ENCODE measurements at places on chromosomes 12 and 14.

- no peak for DNase-seq
These were observed 46.2 kb upstream of the CCDC91 start for GRCh38 chr12:28144059-28144458.

DNA sequence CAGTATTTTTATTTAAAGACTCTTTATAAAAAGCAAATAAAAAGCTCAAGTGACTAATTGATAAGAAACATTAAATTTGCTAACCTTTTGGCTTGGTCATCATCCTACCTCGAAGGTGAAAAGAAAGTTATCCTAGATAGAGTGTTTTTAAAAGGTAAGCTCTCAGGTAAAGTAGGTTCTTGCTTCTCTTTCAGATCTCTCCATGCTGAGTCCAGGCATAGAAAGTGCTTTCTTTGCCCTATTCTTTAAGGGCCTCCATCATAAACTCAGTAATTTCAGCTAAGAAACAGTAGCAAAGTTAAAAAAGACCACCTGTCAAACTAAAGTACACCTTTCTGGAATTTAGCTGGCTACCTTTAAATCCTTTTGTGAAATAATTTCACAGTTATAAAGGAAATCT lies 20.6 kb upstream of the ANHX start:
- DNase-seq, result no peak

- DNase-seq, result no peak
These were observed 30.9 kb downstream of the CCNK start for GRCh38 chr14:99512110-99512449.

DNA sequence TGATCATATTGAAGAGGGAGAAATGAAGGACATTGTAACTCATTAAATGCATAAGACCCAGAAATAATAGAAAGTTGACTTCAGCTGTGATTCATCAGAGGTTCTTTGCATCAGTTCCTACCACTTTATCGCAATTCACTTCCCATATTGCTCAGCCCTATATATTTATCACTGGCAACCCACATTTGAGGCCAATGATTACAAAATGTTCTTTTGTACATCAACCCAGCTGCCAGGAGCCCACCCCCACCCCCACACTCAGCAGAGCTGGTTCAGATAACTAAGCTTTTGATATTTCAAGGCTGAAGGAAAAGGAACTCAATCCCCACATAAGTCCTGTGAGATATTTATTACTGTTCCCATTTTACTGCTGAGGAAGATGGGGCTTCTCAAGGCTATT lies 51.2 kb upstream of the TMPO start:
- DNase-seq, result no peak

GRCh38 chr14:64209444-64210131 lies 84.6 kb downstream of the ESR2 start:
- no peak for DNase-seq

GRCh38 chr12:92336641-92337040 lies 191.0 kb upstream of the BTG1 start:
- DNase-seq, result no peak

GRCh38 chr14:21440859-21441258 lies 15.1 kb downstream of the CHD8 start:
- DNase-seq, result no peak

DNA sequence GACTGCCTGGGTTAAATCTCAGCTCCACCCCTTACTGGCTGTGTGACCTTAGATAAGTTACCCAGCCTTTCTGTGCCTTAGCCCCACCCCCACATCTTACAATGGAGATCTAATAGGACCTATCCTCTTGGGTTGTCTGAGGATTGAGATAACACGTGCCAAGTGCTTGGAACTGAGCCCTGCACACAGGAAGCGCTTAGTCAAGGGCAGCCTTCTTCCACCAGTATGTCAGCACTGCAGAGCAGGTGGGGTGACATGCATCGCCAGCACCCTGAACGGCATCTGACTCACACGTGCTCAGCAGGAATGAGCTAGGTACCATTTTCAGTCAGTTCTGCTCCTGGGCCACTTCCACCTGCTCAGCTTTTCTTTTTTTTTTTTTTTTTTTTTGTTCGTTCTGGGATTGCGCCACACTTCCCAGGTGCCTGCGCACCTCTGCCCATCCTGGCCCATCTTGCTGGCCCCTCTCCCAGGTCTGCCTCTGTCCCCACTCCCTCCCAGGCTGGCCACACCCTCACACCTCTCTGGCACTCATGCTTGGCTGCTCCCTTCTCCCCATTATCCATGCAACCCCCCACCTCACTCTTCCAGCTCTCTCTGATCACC lies 19.6 kb downstream of the LGMN start:
- DNase-seq, result no peak

- DNase-seq, result no peak
These were observed 17.3 kb upstream of the YAF2 start for GRCh38 chr12:42255221-42255865.

- DNase-seq, result no peak
These were observed 197.9 kb upstream of the ALG10B start for GRCh38 chr12:38118632-38119031.

GRCh38 chr12:131323879-131324278 lies 370.2 kb downstream of the ADGRD1 start:
- DNase-seq, result no peak

DNA sequence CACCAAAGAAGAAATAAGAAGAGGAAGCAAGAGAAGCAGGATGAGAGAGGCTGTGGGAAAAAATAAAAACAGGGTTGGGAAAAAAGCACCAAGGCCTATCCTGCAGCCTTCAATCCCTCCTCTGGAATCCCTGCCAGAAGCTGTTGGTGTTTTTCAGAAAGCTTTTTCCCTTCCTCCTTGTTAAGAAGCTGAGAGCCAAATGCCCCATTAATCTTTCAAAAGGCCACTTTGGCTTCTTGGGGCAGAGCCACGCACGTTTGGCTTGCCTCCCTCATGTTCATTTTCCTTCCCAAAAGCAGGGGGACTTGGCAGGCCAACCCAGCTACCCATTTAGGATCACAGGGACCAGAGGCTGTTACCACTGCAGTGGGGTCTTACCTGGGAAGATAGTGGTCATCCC lies 365.3 kb downstream of the NUAK1 start:
- no peak for DNase-seq

DNA sequence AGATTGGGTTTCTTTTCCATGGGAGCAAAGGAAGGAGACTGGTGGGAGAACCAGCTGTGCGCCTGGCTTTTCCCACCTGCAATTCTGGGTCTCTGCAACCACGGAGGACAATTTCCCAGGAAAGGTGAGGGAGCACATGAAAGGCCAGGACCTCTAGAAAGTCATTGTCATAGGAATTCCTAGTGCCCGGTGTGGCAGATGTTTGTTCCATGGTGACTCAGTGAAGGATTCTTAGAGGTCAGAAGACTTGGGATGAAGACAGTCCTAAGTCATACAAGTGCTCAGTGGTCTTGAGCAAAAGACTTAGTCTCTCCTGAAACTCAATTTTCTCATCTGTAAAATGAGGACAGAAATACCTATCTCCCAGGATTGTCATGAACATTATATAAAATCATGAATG lies 51.3 kb downstream of the KCNA5 start:
- no peak for DNase-seq

- DNase-seq, result no peak
These were observed 109.8 kb upstream of the BCAT1 start for GRCh38 chr12:25058658-25059058.

DNA sequence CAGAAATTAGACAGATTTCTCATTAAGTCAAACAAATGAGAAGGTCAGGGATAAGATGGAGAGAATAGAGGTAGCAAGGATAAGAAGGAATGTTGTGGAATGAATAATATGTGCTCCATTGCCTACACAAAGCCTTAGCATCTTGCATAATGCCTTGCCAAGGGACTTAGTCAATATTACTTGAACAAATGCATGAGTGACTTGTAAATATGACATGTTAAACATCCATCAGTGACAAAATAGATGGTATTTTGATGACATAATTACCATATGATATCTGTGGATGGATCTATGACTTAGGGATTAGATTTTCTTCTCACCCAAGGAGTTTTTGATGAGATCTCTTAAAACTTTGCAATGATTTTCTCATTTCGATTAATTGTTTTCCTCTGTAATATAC lies 194.1 kb upstream of the RASSF8 start:
- DNase-seq, result no peak

DNA sequence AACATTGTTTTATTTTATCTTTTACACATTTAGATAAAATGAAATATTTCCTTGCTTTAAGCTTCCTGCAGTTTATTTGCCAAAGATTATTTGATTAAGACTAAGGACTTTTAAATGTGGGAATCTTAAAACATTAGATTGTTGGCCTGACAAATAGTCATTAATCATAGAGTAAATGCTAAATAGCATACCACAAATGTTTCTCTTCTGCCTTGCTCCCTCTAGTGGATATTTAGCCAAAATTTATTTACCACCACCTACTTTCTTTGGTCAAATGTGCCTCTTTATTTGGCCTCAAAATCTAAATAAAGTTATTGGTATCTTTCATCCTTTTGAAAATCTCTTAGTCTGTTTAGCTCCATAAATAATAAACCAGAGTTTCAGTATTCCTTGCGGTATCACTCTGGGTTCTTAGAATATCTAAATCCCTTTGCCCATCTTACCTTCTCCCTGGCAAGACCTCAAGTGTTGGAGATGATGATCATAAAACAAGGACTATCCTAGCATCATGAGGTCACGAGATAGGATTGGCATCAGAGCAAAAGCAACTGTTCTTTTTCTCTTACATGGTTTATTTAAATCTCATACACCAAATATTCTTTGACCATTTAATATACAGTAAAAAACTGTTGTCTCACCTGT lies 150.6 kb upstream of the AEBP2 start:
- no peak for DNase-seq

- no peak for DNase-seq
These were observed 54.9 kb downstream of the VWF start for GRCh38 chr12:6069437-6070093.

- DNase-seq, result no peak
These were observed 123.2 kb downstream of the LMO3 start for GRCh38 chr12:16482726-16483125.

DNA sequence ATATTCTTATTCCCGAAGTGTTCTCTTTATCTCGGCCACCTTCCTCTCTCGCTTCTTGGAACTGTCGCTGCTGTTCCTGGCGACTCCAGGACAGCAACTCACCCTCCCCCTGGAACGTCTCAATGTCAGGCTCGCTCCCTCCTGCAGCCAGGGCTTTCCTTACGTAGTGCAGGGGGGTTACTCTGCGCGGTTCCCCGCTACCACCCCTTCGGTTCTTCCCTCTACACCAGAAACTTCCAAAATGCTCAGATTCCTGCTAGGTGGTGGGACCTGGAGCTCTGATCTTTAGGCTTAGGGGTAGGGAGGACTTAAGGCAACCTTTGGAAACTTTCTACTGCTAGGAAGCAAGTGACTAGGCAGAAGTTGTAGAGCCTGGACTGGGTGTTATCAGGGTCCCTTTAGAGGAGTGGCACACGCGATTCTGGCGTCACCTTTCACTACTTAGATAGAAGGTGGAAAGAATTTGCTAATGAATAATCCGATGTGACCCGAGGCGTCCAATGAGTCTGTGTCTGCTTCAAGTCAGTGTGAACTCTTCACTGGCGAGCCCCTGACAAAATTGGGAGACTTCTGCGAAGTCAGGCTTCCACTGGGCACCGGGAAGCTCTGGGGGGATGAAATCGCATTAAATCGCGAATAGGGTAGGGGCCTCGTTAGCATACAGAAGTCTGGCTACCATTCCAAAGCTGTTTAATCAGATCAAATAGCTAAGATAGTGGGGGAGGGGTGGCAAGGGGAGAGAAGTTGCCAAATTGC lies 900 bp upstream of the DPF3 start:
- no peak for DNase-seq

DNA sequence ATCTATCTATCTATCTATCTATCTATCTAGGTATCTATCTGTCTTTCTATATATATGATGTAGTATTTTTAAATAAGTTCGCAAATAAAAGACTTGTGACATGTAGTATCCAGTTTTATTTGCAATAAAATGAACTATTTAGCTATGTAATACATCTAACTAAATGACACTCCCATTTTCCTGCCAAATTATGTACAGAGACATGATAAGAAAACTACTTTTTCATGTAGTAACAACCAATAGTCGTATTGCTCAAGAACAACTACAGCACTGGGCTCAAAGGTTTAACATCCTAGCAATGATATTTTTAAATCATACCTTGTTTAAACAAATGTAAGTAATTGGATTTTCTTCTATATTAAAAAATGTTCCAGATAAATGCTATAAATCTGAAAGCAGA lies 55.5 kb upstream of the FLRT2 start:
- DNase-seq, result no peak

DNA sequence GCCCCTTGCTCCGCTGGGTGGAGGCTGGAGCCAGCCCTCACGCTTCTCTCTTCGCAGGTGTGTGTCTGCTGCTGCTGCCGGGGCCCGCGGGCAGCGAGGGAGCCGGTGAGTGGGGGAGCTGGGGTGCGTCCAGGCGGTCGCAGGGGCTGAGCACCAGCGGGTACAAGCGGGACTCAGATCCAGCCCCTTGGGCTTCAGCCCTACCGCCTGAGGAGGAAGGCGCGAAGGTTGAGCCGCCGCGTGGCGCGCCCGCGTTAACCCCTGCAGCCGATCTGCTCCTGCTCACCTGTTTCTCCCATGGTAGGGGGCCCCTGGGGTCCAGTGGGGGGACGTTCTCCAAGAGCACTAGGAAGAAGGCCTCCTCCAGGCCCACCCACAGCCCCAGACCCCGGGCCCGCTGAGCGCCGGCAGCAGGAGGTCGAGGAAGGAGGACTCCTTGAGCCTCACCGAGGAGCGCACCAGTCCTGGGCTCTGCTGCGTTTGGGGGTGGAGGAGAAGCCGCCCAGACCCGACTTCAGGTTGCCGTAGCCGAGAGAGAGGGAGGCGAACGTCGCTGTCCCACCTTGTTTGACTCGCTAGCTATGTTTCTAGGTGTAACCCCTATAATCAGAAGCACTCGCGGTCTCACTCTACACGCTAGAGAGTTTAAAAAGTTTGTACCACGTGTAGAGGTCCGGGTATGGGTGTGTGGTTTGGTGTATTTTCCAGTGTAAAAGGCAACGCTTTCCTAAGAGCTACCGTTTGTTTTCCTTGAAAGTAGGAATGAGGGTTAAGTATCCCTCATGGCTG lies 834 bp downstream of the COCH start:
- DNase-seq, result no peak

GRCh38 chr12:42926232-42926631 lies 336.7 kb upstream of the PRICKLE1 start:
- DNase-seq, result no peak

- DNase-seq, result no peak
These were observed 35.1 kb downstream of the CCDC85C start for GRCh38 chr14:99568567-99569560.

Data from effector CD8-positive, alpha-beta T cell (primary cell).